Fibroblast of skin of abdomen (primary cell): ENCODE measurements at places on chromosomes 12 and 14.

DNA sequence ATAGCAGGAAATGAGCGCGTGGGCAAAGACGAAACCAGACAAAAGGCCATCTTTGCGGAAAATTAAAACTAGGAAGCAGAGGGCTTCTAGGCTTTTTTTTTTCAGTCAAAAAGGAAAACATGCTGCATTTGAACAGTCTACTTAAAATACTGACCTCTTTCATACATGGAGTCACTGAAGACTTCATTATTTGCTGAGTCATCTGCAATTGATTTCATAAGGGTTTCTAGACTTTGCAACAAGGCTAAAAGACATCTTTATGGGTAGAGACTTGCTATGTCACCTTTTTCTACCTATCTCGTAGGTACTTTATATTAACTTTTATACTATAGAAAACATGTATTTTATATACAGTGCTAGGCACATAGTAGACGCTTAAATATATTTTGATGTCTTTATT is 238.4 kb downstream of the TMEM132D start:
- DNase-seq: no peak

DNA sequence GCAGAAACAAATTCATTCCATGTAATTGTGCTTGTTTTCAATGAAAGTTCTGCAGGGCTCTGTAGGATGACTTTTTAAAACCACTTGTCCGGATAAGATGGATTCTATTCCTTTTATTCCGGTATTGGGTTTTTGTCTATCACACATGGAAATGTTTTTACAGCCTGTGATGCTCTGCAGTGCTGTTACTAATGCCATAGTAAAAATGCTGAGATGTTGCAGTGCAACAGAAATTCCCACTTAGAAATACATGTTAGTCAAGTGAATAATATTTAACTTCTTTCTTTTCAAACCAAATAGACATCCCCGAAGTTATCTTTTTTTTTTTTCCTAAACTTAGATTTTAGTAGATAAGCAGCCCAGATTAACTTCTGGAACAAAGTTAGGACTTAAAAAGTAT is 71.9 kb downstream of the RASSF8 start:
- no peak for DNase-seq

DNA sequence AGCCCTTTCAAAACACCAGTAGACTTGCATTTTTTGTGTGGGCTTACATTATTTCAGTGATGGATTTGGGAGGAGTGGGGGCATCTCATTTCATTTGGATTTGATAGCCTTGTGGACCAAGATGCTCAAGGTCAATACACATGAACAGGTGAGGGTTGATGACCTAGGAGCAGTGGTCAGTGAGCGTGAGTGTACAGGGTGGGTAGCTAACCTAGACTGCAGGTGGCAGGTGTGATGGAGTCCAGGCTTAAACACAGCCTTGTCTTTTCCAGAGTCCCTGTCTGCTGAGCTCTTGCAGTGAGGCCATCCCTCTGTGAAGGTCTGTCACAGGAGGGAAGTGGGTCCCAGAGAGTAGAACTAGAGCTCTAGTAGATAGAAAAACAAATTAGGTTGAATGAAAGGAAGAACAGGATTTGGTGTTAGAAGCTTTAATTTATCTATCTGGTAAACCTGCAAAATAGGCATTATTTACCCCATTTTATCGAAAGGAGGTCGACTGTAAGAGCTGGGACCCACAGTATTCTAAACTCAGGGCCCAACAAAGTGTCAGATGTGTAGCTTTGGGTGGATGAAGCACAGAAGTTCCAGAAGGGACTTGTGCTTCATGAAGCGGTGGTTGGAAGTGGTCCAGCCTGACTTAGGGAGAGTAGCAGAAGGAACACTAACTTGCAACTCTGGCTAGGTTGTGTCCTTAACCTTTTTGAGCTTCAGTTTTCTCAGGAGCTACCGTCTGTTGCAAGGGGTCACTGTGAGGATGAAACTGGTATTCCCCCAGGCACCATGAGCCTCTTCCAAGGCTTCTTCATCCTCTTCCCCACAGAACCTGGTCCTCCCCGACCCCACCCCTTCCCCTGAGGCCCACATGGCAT is 18.2 kb downstream of the RPS6KL1 start:
- DNase-seq: no peak

DNA sequence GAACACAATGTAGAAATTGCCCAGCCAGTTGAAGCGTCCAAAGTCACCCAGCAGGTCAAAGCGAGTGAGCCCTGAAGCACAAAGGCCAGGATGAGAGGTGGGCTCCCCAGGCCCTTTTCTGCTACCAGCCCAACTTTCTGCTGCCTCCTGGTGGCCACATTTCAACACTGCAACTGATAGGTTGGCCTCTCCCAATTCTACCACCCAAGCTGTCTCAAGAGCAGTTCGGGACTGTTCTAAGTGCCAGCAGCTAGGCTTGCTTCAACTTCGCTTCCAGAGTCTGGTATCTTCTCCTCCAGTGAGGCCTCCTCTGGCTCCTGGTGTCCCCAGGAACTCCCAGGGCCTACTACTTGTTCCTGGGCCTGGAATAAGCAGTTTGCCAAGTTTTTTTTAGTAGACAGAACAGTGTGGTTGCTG is 3.4 kb upstream of the DHH start:
- peak; percentile 30 for DNase-seq

DNA sequence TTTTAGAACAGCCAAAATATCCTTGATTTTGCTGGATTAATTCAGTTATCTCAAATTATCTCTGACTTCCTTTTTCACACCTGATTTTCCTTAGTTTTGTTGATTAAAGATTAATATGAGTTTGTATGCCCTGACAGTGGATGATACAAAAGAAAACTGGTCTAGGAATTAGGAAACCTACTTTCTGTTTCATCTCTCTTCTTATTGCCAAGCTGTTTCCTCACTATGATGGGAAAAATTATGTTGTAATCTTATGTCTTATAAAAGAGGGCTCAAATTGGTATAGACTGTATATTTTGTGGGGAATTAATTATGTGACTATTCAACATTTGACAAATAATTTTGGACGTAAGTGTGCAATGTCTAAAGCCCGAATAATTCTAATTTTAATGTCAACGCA is 271.6 kb downstream of the FBXL14 start:
- no peak for DNase-seq

DNA sequence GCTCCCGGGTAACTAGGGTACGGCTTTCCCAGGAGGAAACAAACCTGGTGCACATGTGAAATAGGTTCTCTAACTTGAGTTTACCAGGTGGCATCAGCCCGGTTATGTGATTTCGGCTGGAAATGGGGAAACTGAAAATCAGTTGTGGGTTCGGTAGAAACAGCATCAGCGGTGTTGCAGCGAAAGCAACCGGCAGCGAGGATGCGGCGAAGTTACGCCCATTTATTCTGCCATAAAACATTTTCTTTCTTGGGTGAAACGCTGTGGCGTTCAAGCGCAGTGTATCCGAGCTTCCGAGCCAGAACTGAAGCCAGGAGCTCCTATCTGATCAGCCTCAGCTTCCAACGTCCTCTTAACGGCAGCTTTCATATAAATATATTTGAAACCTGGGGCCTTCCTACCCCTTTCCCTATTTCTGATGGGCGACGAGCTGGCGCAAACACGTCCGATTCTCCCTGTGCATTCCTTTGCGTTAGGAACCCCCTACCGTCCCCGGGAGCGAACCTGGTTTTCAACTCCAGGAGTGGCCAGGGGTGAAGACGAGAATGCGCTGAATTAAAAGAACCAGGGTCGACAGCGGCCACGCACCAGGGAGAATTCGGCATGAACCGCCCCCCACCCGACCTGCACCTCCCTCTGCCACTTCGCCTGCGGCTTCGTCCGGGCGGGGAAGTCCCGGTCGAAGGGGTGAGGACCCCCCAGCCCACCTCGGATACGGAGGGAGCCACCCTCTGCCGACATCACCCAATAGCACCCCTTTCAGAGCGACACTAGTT is 1.6 kb downstream of the DPF3 start:
- no peak for DNase-seq

DNA sequence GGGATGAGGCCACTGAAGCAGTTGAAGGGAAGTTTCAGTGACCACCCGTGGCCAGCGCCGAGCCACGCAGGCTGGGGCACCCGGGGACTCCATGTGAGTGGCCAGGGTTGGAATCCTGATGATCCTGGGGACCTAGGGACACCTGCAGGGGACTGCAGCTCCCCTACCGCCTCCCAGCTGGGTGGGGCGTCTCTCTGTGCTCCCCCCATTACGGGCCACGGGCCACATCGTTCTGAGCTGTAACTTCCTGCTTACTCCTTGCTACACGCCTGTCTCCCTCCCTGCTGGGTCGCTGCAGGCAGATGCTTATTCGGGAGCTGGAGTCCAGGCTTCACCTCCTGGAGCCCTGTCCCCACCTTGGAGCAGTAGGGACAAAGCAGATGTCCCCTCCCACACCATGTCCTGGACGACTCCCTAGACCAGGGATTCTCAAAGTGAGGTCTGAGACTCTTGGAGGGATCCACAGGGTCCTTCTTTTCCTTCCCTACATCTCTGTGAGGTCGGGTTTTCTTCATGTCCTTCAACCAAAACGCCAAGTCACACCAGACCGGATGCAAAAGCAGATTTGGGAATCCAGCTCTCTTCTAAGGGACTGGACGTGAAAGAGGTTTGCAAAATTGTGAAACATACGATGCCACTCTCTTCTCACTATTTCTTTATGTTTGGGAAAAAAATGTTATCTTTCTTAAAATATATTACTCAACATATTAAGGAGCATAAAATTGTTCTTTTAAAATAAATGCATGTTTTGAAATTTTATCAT is 85.9 kb upstream of the NCOR2 start:
- DNase-seq: no peak

DNA sequence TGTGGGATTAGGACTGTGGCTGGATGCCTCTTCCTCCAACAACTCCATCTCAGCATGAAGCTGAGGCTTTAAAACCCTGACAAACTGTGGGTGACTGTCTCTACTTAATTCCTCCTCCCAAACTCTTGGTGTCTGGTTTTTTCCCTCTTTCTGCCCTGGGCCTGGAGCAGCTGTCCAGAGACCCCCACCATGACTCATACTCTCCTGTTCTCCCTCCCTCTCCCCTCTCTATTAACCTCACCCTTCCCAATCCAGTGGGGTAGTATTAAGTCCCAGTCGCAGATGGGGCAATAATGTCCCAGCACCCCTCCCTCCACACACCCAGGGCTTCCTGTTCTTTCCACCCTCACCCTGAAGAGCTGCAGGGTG is 2.0 kb upstream of the DNAJC14 start:
- no peak for DNase-seq

- DNase-seq: peak; percentile 5
Observed at GRCh38 chr14:88323523-88324199, 592 bp upstream of the KCNK10 start.

GRCh38 chr14:104873380-104874055 is 8.4 kb downstream of the CEP170B start:
- no peak for DNase-seq

GRCh38 chr14:30204431-30204980 is 276.9 kb upstream of the PRKD1 start:
- peak; percentile 55 for DNase-seq

DNA sequence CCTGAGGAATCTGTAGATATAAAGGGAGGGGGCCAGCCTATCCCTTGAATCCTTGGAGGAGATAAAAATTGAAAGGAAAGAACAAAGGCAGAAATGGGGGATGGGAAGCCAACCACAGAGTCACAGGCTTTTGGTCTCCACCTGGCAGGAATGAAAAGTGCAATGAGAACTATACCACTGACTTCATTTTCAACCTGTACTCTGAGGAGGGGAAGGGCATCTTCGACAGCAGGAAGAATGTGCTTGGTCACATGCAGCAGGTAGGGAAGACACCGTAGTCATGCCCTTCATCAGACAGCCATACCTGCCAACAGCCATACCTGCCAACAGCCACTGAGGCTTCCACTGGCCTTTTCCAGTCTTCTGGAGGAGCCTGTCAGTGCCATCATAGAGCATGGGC is 13.4 kb downstream of the ASB8 start:
- DNase-seq: no peak

GRCh38 chr14:85075694-85076476 is 454.1 kb upstream of the FLRT2 start:
- no peak for DNase-seq

GRCh38 chr12:39632670-39633069 is 13.1 kb upstream of the ABCD2 start:
- no peak for DNase-seq
